RPMI7951 (cell line): ENCODE measurements at places on chromosomes 2 and 18.

DNA sequence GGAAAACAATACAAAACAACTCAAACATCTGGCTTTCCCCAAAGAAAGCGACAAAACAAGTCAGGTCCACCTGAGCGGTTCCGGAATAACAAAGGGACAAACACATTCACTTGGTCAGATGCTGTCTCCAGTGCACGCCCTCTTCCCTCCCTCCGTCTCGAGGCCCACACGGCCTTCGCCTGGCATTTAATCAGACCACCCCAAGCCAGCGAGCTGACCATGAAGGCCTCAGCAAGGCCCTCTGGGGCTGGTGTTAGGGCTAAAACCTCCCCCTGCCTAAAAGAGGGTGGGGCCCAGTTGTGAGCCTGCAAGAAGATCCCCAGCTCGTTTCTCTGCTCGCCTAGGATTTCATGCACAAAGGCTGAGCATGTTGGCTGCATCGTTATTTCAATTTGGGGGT, 180.3 kb downstream of the EIPR1 start:
- no peak for DNase-seq

DNA sequence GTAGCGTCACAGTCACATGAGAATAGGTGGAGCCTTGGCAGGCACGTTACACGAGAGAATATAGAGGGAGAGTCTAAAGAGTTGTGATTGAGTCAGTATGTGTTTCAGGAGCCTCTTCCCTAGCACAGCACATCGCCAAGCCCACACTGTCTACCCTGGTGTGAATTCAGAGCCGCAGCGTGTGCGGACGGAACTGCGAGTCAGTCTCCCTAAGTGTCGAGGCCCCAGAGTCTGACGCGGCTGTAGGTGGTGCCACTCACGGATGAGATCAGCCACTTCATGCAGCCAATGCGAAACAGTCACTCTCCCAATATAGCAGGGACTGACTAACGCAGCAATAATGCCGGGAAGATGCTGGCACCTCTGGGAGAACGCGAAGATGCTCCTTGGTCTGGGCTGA, 587.3 kb upstream of the ID2 start:
- no peak for DNase-seq

- DNase-seq = no peak
Measured at GRCh38 chr2:4840791-4841190, 851.4 kb upstream of the SOX11 start.

GRCh38 chr2:66675591-66675990, 240.7 kb downstream of the MEIS1 start:
- no peak for DNase-seq

GRCh38 chr18:22056950-22057349, 112.4 kb upstream of the GATA6 start:
- DNase-seq = no peak

DNA sequence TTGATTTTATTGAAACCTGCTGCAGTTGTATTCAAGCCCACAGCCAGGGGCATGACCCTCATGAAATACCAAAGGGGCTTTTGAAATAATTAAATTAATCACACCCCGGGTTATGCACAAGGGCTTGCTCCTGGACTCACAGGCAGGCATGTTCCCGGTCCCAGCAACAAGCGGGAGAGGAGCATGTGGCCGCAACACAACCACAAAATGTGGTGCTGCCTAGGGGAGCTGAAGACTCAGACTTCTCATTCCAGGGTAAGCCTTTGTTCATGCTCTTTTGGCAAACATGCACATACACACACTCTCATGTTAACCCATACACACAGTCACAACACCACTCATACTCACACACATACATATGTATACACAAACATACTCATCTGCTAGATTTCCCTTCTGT, 233.7 kb upstream of the SMAD2 start:
- no peak for DNase-seq

GRCh38 chr2:175880-176820, 87.7 kb downstream of the SH3YL1 start:
- peak; percentile 86 for DNase-seq
